Nucleus accumbens (tissue), 56 donors: ENCODE measurements at places on chromosomes 7 and 10.

DNA sequence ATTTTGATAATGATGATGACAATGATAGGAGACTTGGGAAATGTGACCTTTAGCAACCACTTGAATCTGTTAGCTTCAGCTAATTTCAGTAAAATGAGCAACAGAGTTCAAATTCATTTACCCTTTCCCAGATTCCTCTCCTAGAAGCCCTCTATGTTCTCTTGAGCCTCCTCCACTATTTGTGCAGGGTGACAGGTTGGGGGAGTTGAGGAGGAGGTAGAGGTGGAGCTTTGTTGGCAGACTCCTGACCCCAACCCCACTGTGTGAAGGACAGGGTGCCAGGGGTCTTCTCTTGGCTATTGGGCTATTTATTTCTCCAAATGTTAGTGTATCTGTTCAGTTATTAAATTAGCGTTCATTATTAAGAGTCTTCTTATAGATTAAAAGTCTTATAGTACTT, 422.3 kb downstream of the GFRA1 start:
- no peak for DNase-seq

DNA sequence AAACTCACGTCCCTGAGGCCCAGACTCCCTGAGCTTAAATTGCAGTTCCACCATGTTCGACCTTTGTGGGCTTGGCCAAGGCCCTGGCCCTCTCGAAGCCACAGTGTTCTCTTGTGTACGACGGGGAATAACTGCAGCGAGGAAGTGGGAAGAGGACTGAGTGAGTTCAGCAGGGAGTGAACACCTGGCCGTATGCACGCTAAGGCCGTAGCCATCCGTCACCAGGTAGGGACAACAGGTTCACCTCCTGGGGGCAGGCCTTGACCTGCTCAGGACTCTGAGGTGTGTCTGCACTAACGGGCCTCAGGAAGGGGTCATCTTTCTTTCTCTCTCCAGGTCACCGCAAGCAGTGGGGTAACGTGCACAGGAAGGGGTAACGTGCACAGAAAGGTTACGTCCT, 67.2 kb upstream of the CTBP2 start:
- no peak for DNase-seq

- DNase-seq = no peak
Measured at GRCh38 chr10:95542761-95543160, 18.4 kb downstream of the SORBS1 start.

GRCh38 chr7:38554586-38554985, 76.6 kb downstream of the AMPH start:
- DNase-seq = no peak

- no peak for DNase-seq
Measured at GRCh38 chr7:151951672-151952338, 4.4 kb upstream of the GALNTL5 start.

- no peak for DNase-seq
Measured at GRCh38 chr7:30433082-30433481, 45.5 kb downstream of the NOD1 start.

- no peak for DNase-seq
Measured at GRCh38 chr7:151802469-151802846, 74.5 kb downstream of the PRKAG2 start.

GRCh38 chr7:143487566-143487965, 9.9 kb downstream of the TAS2R41 start:
- no peak for DNase-seq

DNA sequence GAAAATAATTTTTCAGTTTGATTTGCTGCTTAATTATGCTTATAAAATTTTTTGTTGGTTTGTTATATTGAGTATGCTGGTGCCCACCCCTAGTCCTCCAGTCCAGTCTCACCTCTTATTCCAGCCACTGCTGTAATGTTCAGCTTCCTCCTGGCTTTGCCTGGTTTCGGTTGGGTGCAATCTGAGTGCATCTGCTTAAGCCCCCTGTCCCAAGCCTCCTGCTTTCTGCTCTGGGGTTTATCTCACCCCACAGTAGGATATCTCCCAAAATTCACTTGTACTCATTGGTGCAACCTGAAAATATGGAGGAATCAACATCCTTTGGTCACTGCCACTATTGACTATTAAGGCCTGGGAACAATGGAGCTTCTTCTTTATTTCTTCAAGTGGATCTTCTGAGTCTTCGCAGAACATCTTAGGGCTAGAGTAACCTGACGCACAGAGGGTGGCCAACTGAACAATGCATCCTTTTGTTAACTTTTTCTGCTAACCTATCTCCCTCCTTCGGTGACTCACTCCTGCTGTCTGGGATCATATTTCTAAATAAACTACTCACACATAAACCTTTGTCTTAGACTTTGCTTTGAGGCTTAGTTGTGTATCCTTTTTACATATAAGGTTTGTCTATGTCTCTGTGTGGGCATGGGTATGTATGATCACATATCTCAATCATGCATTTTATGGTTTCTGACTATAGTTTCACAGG, 19.1 kb upstream of the SOSTDC1 start:
- DNase-seq = no peak

DNA sequence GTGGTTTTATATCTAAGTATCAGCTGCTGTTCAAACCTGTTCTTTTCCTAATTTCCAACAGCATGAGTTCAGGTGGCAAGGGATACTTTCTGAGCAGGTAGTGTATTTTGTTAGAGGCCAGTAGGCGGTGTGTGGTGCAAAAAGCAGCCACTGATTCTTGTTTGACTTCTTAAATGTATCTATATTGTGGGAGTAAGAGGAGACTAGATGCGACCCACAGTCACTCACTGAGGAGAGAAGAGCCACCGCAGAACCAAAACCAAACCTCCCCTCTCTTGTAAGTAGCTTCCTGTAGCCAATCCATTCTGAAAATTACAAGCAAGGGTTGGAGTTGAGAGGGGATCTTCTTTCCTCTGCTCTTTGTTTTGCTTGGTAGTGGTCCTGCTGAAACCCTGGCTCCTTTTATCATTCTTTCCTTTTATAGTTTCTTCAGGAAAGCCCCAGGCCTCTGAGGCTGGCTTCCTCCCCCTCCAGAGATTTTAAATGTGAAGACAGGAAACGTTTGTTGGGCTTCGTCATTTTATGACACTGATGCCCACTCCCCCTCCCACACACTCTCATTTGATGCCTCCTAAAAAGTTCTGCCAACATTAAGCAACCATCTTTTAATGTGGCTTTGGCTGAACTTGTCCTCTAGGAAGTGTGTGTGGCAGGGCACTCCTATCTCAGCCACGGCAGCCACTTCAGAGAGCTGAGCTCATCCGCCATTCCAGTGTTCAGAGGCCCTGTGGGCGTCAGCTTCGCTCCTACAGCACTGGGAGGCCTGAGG, 566.0 kb downstream of the SUGCT start:
- no peak for DNase-seq

GRCh38 chr10:28592953-28593352, 60.0 kb downstream of the WAC start:
- no peak for DNase-seq

DNA sequence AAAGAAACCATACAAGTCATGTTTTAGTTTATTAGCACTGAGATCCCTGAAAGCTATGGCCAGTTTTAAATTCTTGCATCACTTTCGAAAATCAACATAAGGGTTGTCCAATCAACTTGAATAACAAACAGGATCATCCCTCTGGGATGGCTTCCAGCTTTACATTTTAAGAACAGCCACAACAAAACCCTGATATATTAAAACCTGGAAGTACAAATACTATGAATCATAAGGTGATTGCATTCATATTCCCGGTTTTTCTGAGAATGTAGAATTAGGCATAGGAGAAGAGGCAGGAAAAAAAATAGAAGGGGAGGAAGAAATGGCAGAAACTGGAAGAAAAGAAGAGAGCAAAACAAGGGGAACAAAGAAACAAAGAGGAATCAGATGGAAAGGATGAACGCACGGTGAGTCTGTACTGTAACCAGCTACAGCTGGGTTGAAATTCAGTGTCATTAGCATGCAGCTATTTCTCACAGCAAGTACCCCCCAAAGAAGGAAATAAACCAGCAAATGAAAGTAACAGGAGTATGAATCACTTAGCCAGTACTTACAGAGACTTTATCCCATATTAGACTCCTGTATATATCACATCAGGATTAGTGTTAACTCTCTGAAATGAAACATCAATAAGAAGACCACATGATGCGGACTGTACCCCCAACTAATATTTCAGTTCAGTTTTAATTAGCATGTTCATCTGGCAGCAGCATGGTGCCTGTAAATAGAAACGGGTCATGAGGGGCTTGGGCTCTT, 301.3 kb downstream of the RNLS start:
- no peak for DNase-seq

DNA sequence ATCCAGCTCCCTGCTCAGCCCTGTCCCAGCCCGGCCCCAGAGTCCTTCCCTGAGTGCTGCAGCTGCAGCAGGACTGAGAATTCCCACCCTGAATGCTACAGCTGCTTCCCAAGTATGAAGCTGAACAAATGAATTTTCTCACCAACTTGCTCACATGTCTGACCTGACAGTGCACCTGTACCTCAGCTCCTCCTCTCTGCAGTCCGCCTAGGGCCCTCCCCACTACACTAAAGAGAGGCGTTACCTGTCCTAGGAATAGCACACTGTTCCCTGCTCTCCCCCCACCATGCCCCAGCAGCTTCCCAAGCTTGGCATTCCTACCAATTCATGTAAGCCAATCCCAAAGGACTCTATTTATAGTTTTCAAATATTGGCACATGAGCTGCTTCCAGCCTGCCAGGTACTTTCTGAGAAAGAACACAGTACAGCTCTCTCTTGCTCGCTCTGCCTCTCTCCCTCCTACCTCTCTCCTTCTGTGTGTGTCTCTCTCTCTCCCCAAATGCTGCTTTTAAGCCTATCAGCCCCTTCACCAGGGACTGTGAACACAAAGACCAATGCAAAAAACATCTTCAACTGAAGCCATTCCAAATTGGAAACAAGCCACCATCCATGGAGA, 400.1 kb downstream of the TNS3 start:
- no peak for DNase-seq

- no peak for DNase-seq
Measured at GRCh38 chr7:21304808-21305375, 123.0 kb upstream of the SP4 start.

DNA sequence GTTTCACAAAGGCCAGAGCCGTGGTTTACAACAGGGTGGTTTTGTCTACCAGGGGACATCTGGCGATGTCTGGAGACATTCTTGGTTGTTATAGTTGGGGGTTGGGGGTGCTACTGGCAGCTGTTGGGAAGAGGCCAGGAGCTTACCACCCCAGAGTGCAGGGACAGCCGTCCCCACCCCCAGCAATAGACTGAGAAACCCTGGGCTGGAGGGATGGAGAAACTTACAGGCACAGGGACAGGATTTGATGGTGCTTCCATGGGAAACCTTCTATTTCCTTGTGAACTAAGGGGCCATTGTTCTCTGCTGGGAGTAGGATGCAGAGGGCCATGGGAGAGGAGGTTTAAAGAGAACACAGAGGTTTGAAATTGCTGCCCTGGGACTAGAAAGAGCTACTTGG, 10.9 kb downstream of the ADCK2 start:
- DNase-seq = no peak

DNA sequence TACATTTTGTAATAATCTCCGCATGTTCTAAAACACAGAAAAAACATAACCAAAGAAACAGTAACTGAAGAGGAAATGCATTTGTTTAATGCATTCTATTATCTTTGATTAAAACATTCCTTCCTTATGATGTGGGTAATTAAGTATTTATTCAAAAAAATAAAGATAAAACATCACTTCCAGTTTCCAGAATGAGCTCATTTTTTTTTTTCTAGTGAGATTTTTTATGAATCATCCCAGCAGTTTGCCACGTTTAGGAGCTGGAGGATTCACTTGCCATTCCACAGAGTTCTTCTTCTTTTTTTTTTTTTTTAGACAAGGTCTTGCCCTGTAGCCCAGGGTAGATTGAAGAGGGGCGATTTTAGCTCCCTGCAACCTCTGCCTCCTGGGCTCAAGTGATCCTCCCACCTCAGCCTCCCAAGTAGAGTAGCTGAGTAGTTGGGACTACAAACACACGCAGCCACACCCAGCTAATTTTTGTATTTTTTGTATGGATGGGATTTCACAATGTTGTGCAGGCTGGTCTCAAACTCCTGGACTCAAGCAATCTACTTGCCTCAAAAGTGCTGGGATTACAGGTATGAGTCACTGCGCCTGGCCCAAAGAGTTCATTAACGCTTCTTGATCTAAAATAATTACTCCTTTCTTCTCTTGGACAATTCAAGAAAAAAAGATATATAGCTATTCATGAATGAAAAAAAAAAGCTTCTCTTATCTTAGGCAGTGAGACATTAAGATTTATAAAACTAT, 177.3 kb downstream of the DKK1 start:
- DNase-seq = no peak

GRCh38 chr7:19899529-19899928, 126.1 kb upstream of the TMEM196 start:
- DNase-seq = no peak

DNA sequence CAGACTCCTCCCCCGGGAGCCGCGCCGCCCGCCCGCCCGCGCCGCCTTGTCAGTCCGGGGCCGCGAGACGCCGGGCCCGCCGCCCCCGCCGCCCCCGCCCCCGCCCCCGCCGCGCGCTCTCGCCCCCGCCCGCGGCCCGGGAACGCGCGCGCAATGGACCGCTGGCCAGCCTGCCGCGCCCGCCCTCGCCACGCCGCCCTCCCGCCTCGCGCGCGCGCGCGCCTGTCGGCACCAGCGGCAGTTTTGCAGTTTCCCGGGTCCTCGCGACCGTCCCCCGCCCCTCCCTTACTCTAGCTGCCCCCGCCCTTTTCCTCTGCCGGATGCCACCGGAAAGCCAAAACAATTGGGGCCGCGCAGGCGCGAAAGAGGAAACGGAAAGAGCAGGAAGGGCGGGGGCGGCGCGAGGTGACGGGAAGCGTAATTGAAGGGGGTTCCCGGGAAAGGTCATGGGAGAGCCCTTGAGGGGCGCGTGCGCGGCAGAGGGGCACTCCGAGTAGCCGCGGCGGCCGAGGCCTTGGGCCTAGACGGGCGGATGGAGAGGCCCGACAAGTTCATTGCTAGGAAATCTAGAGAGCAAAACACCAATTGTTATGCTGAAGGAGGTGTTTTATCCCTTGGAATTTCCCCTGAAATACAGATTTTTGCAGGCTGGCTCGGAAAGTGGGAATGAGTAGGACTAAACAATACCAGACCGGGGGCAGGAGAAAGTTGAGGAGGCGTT, 400 bp upstream of the KBTBD2 start:
- peak; percentile 87 for DNase-seq

DNA sequence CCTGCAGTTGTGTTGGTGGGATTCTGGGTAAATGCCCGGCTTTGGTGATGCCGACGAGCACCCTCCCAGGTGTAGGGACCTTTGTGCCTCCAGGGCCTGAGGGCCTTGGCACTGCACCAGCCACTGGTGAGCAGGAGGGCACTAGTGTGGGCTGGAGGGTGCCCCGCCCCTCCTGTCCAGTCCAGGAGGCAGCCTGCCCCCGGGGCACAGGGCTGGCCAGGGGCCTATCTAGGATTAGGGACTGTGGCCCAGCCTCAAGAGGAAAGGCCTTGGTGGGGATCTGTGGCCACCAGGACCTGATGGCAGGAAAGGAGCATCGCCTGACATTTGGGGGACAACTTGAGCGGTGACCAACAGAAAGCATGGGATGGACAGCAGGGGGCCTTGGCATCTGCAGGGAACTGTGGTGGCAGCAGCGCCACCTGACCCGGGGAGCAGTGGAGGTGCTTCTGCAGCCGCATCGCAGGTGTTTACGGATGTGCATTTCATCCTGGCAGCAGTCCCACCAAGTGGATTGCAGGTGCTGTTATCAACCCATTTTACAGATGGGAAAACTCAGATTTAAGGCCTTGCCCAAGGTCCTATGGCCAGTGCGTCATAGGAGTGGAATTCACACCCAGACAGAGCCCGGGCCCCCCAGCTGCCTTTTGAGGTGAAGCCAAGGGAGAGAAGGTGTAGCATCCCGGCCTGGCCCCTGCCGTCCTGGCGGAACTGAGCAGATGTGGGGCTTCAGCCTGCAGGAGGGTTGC, 11.1 kb downstream of the ZNF316 start:
- DNase-seq = no peak
